ENCODE measurements at places on chromosomes 11 and 22.

- DNase-seq = no peak
Observed at GRCh38 chr11:92607969-92608722, 361.3 kb upstream of the MTNR1B start.

DNA sequence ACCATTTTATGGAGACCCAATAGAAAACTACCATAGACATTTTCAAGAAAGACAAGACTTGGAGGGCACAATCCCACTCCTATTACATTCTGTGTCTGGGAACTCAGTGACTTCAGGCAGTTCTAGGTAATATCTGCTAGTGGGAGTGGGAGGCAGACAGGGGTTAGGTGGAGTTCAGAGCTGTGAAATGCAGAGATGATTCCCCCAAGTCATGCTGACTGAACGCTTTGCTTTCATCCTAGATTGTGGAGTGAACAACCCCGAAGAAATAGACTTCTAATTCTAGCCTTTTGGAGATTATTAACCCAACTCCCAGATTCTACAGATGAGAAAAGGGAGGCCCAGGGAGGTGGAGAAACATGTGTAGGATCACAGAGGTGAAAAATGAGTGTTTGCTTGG is 437.8 kb upstream of the CADM1 start:
- peak; percentile 63 for DNase-seq

DNA sequence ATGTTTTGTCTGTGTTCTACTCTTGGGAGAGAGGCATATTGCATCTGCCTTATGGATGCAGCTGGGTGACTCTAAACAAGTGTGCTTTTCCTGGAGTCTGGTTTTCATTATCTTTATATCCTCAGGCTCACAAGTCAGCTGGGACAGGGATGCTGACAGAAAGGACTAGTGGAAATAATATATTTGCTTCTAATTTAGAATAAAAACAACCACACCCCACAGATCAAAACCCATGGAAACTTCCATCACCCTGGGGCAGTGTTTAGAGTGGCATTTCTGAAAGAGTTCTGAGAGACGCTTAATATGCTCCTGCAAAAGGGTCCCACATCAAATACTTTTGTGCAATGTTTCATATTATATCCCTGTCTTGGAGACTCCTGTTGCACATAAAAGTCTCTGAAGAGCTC is 20.8 kb downstream of the KCNE3 start:
- DNase-seq = no peak

- no peak for DNase-seq
Observed at GRCh38 chr22:49064836-49065235, 762.8 kb downstream of the BRD1 start.

GRCh38 chr11:67138922-67139321 is 19.9 kb downstream of the KDM2A start:
- DNase-seq = no peak
